ENCODE measurements at places on chromosomes 11 and 22.

DNA sequence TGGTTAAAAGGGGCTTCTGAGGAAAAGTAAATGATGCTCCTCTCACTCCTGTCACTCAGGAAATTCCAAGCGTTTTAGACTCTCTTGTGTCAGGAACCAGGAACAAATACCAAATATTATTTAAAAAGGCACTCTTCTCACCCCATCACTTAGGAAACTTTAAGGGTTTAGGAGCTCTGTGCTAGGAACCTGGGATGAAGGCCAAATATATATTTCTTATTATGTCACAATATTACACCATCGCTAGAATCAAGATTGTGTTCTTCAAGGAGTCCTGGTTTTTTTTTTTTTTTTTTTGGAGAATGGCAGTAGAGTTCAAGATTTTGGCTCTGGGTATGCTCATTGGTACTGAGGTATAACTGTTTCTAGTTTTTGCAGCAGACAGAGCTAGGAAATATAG is 79.0 kb upstream of the HEPHL1 start:
- no peak for DNase-seq

- DNase-seq = no peak
These were observed 86.0 kb downstream of the C11orf87 start for GRCh38 chr11:109507836-109508561.

DNA sequence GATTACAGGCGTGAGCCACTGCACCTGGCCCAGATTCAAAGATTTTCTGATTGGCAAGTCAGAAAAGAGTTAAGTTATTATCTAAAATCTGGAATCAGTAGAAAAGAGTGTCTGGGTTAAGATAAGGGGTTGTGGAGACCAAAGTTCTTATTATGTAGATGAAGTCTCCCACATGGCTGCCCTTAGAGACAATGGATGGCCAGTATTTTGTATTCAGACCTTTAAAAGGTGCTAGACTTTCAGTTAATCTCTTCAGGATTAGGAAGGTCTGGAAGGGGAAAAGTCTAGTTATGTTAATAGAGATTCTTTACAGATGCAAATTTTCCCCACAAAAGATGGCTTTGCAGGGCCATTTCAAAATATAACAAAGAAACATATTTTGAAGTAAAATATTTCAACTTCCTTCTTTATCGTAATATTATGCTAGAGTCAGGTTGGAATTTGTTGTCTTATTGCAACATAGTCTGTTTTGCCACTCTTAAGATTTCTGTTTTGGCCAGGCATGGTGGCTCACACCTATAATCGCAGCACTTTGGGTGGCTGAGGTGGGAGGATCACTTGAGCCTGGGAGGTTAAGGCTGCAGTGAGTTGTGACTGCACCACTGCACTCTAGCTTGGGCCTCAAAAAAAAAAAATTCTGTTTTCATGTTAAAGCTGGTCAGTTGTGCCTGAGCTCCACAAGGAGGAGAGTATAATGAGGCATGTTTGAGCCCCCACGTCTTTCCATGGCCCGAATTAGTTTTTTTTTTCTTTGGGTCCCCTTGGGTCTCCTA is 14.0 kb downstream of the GRAMD1B start:
- no peak for DNase-seq

- peak; percentile 30 for DNase-seq
These were observed 934 bp downstream of the HSD17B12 start for GRCh38 chr11:43681401-43681942.

- DNase-seq = peak; percentile 93
These were observed 237.4 kb downstream of the TTC28 start for GRCh38 chr22:28442264-28442710.

GRCh38 chr11:128563942-128564641 is 23.3 kb downstream of the ETS1 start:
- DNase-seq = no peak

GRCh38 chr11:112511911-112512310 is 251.3 kb upstream of the PLET1 start:
- DNase-seq = no peak

- DNase-seq = peak; percentile 7
These were observed 258.5 kb downstream of the FAM76B start for GRCh38 chr11:95531116-95531515.

DNA sequence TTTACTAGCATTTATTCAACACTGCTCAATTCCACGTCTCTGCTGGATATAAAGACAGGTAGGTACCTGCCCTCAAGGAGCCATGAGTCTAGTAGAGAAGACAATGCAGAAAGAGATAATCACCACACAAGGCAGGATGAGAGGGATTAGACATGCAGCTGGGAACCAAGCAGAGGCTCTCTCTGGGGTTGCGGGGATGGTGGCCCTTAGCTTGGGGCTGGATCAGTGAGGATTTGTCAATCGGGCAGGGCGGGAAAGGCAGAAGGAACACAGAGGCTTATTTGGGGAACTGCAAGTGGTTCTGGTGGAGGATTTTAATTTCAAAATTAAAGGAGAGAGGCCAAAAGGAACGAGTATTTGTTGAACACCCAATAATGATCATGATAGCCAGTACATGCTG is 8.5 kb upstream of the DMC1 start:
- DNase-seq = peak; percentile 30

- DNase-seq = no peak
These were observed 492.6 kb downstream of the MIAT start for GRCh38 chr22:27149921-27150543.

GRCh38 chr11:3723014-3723708 is 52.0 kb upstream of the CHRNA10 start:
- no peak for DNase-seq

- no peak for DNase-seq
These were observed 77.5 kb downstream of the PPFIBP2 start for GRCh38 chr11:7591107-7591894.

GRCh38 chr11:102488208-102488607 is 35.6 kb upstream of the TMEM123 start:
- no peak for DNase-seq

DNA sequence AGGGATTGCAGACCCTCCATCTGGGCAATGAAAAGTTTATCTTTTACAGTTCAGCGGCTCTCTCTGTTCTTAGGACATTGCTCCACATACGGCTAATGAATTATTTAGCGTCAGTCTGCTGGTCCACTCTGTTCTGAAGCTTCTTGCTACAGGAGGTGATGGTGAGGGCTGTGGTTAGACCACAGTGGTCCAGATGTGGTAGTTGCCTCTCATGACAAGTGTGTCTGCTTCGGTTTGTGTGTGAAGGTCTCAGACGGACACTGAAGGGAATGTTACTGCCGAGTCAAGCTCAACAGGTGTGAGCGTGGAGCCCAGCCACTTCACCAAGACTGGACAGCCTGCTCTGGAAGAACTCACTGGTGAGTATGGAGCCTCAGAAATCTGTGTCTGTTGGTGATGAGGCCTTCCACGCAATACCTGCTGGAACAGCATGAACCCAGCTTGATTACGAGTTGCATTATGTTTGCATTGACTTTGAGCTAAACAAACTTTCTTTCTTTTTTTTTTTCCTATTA is 220.8 kb downstream of the DBX1 start:
- no peak for DNase-seq

GRCh38 chr11:117871160-117871559 is 5.3 kb downstream of the FXYD6 start:
- DNase-seq = no peak

DNA sequence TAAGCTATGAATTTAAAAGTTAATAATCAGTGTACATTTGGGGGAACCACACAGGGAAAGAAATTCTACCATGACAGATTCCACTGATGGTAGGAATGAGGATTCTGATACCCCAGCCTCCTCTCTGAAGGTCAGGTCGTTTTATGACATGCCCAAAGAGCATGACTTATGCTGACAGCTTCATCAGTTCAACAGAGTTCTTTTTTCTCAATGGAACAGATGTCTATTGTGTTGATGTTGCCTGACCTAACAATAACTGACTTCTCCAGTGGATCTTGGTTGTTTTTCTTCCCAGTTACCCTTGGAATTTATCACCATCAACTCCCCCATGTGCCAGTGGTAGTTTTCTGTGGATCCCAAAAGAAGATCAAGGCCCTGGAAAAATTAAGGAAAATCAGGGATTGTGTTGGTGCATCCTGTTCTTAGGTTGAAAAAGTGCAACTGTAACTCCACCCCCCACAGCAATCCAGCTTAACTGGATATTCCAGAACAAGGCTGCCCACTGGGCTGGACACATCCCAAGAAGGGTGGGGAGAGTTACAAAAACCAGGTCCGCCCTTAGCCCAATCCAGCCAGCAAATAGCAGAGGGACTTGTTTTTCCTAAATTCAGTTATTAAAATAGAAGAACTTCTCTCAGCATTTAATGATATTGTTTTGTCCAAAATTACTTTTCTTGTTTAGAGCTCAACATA is 31.5 kb upstream of the CAT start:
- DNase-seq = no peak

- DNase-seq = no peak
These were observed 86.9 kb downstream of the STIM1 start for GRCh38 chr11:3942160-3942955.

DNA sequence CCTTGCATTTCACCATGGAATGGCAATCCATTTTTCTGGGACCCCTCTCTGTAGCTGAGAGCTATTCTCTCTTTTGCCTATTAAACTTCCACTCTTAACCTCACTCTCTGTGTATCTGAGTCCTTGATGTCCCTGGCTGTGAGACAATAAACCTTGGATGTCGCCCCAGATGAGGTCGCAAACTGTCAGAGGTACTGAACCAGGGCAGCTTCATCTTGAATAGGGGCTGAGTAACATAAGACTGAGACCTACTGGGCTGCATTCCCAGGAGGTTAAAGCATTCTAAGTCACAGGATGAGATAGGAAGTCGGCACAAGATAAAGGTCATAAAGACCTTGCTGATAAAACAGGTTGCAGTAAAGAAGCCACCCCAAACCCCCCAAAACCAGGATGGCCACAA is 68.0 kb downstream of the RSF1 start:
- peak; percentile 50 for DNase-seq

DNA sequence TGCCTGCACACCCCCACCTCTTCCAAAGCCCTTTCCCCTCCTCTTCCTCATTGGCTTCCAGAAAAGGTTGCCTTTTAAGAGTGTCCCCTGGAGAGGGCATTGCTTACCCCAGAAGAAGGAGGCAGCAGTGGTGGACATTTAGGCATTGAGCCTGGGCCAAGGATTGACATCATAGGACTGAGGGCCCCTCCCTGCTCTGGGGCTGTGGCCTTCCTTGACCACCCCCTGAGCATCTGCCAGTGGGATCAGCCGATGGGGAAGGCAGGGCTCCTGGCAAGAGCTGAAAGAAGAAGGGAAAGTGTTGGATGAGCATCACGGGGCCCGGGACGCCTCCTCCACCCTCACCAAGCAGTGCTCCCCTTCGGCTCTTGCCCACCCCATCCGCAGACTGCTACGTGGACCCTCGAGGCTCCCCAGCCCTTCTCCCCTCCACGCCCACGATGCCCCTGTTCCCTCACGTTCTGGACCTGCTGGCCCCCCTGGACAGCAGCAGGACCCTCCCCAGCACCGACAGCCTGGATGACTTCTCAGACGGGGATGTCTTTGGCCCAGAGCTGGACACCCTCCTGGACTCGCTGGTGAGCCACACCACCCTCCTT is 37.4 kb downstream of the ZC3H7B start:
- DNase-seq = no peak

DNA sequence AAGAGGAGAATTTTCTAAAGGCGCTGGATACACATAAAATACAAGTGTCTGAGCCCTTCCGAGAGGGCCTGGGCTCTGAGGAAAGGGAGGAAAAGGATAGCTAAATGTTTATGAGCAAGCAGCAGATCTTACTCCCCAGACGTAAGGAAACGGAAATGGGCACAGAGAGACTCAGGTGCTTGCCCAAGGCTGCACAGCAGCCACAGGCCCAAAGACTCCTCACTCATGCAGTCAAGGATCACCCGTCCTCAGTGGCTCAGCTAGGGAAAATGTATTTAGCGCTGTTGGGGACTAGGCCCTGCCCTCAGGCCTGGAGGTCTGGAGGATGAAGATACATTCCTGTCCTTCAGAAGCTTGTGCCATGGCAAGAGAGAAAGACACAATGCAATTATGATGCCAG is 107.2 kb upstream of the SYT13 start:
- DNase-seq = no peak

DNA sequence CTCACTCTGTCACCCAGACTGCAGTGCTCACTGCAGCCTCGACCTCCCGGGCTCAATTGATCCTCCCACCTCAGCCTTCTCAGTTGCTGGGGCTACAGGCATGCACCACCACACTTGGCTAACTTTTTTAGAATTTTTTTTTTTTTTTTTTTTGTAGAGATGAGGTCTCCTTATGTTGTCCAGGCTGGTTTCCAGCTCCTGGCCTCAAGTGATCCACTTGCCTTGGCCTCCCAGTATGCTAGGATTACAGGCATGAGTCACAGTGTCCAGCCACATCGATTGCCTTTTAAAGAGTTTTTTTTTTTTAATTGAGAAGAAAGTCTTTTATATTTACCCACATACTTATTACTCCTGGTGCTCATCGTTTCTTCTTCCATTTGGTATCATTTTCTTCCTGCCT is 30.0 kb downstream of the PARVG start:
- DNase-seq = no peak

GRCh38 chr22:23094695-23095681 is 24.7 kb downstream of the GNAZ start:
- DNase-seq = peak; percentile 32

GRCh38 chr11:45654231-45655011 is 11.0 kb downstream of the CHST1 start:
- no peak for DNase-seq

- peak; percentile 72 for DNase-seq
These were observed 23.8 kb downstream of the MICAL3 start for GRCh38 chr22:18000441-18001039.

GRCh38 chr11:22875869-22876473 is 15.7 kb upstream of the CCDC179 start:
- DNase-seq = peak; percentile 92

DNA sequence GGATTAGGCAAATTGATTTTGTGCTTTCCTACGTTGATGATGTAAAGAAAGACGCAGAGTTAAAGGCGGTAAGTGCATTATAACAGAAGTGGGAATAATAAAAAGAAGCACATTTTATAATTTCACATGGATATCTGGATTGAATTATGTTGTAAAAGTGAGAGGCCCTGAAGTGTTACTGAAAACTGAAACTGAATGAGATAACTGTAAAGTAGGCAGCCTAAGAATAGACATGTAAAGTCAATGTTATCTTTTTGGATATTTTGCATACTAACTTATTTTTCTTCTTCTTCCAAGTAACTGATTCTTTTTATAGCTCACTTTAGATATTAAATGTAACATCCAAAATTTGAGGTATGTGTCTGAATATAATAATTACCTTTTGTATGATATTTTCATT is 28.3 kb downstream of the ANO5 start:
- no peak for DNase-seq

DNA sequence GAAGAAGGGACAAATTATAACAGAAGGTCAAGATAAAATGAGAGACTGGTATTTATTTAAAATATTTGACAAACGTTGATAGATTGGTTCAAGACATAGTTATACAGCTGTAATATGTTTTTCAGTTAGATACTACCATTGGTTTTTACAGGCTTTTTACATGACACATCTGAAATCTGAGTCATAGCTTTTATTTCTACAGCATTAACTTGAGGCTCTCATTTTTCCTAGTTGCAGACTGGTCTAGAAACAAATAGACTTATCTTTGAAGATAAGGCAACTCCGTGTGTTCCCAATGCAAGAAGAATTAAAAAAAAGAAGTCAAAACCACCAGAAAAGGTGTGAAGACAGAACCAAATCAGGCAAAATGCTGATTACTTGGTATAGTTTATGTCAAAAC is 31.3 kb downstream of the CEP57 start:
- no peak for DNase-seq

All from GM23338 (cell line).